ENCODE measurements at places on chromosomes 1 and 21.

DNA sequence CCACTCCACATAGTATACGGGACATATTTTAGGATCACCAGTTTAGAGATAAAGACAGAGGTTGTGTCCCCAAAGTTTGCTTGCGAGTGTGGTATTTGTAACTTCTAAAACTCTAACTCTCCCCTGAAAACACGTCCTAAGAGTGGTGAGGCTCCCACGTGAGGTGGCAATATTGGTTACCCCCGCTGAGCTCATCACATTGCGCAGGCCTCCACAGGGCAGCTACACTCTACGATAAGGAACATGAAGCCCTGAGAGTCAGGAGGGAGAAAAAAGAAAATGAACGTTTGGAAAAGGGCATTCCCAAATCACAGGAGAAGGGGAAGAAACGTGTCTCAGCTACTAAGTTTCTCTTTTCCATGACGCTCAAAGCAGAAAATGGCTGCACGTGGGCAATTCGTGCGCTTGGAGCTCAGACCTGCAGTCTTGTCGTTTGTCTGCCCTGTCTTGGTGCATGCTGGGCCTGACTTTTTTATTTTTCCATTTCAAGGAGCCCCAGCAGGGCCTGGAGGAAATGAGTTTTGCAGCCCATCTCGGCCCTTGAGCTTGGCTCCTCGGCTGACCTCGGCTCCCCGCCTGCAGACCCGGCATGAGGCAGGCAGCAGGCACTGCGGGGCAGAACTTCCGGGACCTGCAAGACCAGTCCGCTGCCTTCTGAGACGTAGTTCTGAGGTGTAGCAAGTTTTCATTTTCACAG, 25.7 kb downstream of the ERG start:
- DNase-seq = no peak

GRCh38 chr21:43340491-43341377, 86.2 kb downstream of the SIK1 start:
- no peak for DNase-seq

DNA sequence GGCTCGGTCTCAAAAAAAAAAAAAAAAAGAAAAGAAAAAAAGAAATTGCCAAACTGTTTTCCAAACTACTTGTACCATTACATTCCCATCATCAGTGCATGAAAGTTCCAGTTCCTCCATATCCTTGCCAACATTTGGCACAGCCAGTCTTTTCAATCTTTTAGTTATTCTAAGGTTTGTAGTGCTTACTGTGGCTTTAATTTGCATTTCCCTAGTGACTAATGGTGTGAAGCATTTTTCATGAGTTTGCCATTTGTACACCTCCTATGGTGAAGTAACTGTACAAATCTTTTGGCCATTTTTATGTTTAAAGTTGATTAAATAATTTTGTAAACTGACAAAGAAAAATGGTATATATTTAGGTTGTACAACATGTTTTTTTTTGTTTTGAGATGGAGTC, 70.7 kb downstream of the DEGS1 start:
- no peak for DNase-seq

DNA sequence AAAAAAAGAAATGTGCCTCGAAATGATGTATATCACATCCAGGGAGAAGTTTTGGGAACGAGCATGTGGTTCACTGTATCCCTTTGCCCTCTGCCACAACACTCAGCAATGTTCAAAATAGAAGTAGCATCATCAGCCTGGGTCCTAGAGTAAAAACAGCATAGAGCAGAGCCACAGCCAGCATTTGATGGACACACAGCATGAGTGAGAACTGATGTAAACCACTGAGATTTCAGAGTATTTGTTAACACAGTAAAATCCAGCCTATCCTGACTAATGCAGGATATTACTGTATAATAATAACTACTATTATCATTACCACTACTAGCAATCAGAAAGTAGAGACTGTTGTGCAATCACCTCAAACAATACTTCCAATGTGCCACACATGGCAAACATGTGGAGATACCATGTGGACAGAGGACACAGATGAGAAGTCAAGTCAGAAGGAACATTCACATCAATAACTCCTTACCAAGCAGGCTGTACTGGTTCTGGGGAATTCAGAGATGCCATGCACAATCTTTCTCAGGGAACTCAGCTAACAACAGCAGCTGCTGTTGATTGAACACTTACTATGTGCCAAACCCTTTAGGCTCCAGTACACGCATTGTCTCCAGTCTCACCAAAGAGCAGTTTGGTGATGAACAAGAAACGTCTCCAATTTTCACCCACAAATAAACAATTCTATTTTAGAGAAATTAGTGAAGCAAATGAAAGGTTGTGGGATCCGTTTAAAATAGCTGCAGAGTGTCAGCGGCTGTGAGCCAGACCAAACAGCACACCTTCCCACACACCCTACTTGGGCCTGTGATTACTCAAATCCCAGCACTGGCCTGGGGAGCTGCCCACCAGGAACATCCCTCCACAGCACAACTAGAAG, 16.6 kb upstream of the GFI1 start:
- DNase-seq = no peak

DNA sequence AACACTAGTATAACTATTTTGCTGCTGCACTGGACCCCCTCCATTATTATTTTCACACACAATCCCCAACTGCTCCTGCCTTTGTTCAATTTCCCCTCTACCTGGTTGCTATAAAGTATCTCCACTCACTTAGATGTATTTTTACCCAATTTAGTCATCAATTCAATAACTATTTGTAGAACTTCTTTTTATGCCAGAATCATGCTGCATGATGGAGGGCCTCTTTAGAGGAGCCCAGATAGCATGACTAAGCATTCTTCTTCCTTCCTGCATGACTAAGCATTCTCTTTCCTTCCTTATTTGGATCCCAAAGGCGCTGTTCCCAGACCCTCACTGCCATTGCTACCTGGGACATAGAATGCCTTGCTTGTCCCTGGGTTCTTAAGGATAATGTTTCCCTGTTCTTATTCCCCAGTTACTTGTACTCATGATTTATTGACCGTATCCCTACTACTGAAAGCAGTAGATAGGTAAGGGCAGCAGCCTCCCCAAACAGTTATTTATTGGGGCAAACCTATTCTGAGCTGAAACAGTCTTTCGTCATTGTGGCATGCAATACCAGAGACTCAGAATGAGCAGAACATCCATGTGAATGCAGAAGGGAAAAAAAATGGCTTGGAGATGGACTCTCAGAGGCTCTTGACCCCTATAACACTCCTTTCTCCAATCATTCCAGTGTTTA, 89.3 kb upstream of the AKT3 start:
- no peak for DNase-seq

- DNase-seq = no peak
These were observed 10.1 kb downstream of the CHD1L start for GRCh38 chr1:147252540-147252939.

DNA sequence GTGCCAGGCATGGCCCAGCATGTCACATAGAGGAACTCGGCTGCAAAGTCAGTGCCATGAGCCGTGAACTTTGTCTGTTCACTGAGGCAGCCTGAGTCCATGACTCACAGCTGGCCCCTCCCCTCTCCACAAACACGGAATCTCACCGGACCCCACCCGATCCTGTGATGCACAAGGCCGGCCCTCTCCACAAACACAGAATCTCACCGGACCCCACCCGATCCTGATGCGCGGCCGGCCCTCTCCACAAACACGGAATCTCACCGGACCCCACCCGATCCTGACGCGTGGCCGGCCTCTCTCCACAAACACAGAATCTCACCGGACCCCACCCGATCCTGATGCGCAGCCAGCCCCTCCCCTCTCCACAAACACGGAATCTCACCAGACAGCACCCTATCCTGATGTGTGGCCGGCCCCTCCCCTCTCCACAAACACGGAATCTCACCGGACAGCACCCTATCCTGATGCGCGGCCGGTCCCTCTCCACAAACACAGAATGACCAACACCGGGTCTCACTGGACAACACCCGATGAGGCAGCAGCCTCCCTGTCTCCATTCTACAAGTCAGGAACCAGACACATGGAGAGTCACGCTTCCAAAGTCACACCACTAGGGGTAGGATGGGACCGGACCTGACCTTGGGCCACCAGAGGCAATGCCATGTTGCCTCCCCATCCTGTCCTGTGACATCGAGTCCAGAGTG, 39.6 kb upstream of the GPR153 start:
- no peak for DNase-seq

- no peak for DNase-seq
These were observed 14.7 kb downstream of the GAS5 start for GRCh38 chr1:173853074-173853473.

DNA sequence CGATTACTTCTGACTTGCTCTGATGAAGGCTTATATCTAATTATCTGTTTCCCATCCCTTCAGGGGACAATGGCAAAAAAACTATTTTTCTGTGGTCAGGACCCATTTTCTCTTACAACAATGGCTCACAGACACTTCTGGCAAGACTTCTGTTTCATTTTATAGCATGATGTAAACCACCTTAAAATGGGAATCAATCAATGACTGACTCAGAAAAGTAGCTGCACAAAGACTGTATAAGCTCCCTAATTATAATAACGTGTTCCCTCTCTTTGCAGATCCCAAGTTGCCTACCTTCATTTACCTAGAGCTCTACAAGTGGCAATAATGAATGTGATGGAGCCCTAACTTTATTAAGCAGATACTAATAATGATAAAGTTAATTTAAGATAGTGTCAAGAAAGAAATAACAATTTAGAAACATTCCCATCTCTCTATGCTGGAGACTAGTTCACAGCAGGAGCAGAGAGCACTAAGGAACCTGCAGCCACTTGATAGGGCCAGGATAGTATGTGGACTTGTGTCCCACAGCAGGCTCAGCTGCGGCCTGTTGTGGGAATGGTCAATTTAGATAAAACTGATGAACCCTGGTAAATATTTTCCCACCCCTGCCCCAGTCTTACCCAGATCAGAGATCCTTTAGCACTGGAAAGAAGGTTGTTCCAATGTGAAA, 538 bp downstream of the GBP2 start:
- DNase-seq = no peak

GRCh38 chr1:228739826-228740225, 4.5 kb downstream of the RHOU start:
- DNase-seq = no peak

DNA sequence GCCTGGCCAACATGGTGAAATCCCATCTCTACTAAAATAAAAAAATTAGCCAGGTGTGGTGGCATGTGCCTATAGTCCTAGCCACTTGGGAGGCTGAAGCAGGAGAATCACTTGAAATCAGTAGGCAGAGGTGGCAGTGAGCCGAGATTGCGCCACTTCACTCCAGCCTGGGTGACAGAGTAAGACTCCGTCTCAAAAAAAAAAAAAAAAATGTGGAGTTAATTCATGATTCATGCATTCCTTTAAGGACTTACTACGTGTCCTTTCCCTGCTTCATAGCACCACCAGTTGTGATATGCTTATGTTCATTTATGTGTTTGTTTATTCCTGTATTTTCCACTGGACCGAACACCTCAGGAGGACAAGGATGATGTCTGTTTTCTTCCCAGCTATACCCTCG, 12.7 kb upstream of the PRELP start:
- DNase-seq = no peak

- DNase-seq = no peak
These were observed 18.4 kb downstream of the RSPO1 start for GRCh38 chr1:37616330-37616729.

- no peak for DNase-seq
These were observed 248.3 kb downstream of the NUF2 start for GRCh38 chr1:163570071-163570470.

DNA sequence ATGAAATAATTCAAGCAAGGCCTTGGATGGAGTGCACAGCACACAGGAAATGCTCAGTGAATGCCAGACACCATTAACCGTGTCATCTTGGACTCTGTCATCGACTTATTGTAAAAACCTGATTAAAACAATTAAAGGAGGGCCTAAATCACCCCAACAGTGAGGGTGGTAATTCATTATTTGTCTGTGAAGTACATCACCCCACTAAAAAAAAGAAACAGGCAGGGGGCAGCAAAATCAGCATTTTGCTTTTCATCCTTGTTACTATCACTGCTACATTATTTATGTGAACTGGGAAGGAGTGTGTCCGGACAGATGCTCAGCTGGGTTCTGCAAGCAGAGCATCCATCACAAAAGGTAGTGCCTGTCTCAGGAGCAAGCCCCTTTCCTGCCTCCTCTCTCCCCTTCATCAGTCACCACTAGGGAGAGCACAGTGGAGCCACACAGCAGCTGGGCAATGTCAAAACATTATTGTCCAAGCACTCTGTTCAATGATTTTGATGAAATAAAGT, 98.5 kb downstream of the RERE start:
- DNase-seq = no peak

- no peak for DNase-seq
These were observed 154.1 kb downstream of the DAB1 start for GRCh38 chr1:57269630-57270225.

DNA sequence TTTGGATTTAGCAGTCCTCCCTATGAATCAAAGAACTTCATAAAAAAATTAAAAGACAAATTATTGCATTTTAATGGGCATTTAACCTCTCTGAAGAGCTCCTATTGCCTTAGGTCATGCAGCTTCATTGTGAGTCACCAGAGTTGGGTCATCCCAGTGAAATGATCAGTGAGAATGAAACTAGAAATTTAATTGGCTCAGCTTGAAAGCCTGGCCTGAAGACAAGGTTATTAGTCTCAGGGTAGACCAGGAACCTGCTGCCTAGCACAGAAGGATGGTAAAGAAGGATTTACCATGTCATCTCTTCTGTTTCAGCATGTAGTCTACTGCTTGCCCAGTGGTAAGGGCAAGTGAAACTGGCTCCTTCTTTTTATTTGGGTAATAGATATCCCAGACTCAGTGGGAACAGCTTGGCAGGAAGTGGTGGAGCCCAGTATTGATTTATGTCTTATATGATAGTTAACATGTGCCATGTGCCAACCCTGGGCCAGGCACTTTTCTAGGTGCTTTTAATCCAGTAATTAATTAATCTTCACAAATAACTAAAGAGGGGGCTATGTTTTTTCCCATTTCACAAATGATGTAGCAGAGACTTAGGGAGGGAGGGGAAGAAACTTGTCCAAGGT, 23.6 kb downstream of the LAMC2 start:
- no peak for DNase-seq

DNA sequence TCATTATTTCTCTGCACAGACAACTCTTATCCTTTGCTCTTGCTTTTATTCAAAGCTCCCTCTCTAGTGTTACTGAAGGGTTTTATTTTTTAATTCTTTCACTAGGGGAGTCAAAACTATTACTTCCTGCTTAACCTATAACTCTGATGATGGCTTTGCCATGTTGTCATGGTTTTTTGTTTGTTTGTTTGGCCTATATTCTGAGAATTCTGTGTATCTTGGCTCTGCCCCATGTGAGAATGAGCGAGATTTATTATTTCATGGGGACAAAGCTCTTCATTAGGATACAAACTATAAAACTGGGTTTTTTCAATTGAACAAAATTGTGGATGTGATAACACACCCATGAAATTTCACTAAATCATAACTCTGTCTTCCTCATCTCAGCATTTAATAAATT, 190.5 kb upstream of the C1orf105 start:
- no peak for DNase-seq

DNA sequence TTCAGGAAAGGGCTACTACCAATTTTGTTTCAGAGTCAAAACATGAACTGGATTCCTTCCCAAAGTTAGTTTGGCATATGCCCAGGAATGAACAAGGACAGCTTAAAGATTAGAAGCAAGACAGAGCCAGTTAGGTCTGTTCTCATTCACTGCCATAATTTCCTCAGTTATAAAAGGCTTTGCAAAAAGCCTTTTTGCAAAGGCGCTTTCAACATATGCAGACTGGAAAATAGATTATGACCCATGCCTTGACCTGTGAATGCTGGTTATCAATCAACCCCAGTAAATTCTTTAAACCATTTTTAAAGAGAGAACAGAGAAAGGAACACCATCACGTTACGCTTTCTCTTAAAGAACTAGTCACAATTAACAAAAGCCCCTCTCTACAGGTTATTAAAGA, 1.7 kb upstream of the FRRS1 start:
- no peak for DNase-seq

Measured in effector memory CD8-positive, alpha-beta T cell (primary cell).